ENCODE measurements at places on chromosomes 5 and 9. TPM values are rescaled to one million over a fixed set of nuclear protein-coding genes. Genes with fewer than 3 reads are reported as not detected.

TRIM36 gene
- total RNA-seq: 21.4 TPM

PGM5 gene
- total RNA-seq: 72.7 TPM

INSL4 gene
- not detected for total RNA-seq

EFNA5 gene
- 3.0 TPM for total RNA-seq

SPATA31C1 gene
- total RNA-seq: not detected

SNCAIP gene
- total RNA-seq: 0.45 TPM

ACTBL2 gene
- total RNA-seq: not detected

BNC2 gene
- 60.7 TPM for total RNA-seq

- no peak for DNase-seq
Measured at GRCh38 chr9:108108280-108108851, 618.8 kb upstream of the KLF4 start.

DNA sequence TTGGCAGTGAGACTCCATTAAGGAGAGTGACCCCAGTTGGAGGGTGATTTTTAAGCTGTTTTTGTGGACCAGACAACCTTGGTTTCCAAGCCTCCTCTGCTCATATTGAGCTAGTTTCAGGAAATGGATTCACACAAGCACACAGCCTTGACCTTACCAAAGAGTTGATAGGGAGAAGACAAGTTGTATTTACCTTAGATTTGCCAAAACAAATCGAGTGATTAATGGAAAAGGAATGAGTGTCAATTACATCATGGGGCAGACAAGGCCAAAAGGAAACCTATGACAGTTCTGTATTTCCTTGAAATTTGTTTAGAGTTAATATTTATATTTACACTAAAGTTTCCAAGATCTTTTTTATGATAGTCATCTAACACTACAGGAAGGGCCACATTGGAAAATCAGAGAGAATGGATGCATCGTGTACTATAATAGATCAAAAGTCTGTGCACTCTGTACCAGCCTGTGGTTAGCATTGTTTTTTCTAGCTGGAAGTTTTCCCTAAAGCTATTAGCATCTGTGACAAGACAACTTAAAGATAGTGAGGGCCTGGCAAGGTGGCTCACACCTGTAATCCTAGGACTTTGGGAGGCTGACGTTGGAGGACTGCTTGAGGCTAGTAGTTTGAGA is 86.0 kb upstream of the FER start:
- no peak for DNase-seq

DNA sequence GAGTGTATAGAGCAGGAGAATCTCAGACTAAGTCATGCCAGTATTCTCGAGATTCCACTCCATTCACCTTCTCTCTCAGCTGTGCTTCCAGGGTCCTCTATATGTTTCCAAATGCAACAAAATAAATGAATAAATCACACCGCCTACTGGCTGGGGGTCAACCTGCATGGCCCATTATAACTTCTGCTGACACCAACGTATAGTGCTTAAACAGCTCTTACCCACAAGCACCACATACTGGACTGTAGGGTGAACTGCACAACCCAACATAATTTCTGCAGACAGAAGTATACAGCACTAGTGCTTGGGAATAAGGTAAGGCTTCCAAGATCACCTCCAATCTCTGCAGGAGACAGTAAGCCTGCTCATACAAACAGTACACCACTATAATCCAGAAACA is 33.1 kb upstream of the HTR4 start:
- no peak for DNase-seq

DNA sequence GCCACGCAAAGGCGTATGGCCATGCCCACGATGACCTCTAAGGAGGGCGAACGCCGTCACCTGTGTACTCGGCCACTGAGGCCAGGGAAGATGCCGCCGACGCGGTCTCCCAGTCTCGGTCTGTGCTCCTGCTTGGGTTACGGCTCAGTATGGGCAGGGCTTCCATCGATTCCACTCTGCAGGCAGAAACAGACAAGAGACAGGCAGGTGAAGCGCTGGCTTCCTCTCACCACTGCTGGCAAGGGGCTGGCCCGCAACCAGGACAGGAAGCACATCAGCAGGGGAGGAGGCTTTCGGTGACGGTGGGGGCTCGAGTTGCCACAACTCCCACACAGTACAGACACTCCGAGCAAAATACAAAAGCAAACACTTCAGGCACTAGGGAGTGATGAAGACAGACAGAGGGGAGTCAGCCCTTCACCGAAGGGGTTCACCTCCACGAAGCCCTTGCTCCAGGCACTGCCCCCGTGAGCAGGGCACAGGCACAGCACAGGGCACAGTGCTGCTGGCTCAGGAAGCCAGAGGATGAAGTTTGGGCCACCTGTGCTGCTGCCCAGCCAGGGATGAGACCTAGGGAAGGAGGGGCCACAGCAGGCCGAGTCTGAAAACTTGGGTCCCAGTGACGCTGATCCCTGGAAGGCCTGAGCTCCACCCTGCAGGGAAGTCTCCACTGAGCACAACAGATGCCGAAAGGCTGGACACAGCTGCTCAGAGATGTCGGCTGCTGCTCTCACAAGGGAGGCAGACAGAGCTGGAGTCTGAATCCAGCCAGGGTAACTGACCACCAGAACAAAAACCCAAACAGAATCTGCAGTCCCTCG is 91.3 kb downstream of the CAMSAP1 start:
- no peak for DNase-seq

DNA sequence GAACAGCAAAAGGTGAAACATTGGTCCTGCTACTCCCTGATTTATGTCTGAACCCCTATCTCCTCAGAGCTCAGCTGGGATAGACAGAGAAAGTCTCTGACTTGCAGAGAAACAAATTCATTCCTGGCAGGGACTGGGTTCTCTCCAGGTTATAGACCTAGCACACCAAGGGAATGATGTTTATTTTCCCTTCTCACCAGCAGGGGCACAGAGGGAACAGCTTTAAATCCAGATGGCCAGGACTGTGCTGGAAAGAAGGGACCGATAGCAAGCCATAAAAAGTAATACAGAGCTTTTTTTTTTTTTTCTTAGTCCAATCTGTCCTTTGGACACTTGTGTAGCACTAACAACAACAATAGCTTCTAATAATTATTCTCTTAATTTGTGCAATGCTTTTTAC is 141.1 kb upstream of the C9orf72 start:
- DNase-seq: no peak
